Left lung (tissue), 14 donors: ENCODE measurements at places on chromosomes 11 and 22.
A peak's percentile ranks its signal among the peaks of the same experiment; 100 is the strongest.

GRCh38 chr11:31259797-31260196, 109.7 kb downstream of the DCDC1 start:
- DNase-seq: no peak

DNA sequence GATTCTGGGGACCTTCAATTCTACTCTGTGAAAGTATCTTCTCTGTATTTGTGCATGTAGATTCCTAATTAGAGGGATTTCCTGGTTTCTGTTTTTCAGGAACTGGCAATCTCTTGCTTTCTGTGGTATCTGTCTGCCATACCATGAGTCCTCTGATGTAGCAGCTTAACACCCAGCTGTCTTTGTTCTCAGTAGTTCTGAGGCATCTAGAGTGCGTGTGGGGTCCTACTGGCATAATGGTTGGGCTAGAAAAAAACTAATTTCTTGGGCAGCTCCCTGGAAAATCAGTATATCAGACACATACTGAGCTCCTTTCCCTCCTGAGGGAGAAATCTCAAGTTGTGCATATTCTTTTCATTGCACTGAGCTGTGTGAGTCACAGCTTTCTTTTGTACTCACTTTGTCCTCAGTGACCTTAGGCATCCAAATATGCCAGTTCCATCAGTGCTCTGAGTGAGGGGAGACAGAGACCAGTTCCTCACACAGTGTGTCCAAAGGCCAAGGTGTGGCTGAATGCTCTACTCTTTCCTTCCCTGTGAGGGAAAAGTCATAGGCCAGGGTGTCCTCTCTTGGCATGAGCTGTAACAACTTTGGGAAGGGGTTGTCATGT, 35.5 kb upstream of the SLC22A24 start:
- no peak for DNase-seq

DNA sequence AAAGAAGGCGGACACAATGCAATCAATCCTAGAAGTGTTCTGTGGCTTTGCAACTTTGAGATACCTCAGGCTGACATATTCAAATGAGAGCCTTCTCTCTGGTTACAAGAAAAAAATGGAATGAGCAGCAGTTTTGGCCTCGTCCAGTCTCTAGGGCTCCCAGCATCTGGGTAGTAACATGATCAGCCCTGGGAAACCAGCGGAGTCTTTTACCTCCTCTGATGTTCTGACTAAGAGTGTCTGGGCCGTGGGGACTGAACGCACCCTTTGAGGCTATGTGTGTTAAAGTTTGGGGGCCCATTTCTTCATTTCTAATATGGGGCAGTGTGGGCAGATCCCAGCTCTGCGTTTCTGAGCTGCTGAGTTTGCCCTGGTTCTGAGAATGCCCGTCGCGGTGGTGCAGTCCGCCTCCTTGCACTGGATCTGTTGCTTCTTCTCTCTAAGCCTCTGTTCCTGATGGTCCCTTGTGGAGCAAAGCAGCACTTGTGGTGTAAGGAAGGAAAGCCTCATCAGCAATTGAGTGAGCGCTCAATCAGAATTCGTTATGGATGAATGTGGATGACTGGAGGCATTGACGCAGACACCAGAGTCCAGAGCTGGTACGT, 8.1 kb downstream of the PARVB start:
- no peak for DNase-seq

DNA sequence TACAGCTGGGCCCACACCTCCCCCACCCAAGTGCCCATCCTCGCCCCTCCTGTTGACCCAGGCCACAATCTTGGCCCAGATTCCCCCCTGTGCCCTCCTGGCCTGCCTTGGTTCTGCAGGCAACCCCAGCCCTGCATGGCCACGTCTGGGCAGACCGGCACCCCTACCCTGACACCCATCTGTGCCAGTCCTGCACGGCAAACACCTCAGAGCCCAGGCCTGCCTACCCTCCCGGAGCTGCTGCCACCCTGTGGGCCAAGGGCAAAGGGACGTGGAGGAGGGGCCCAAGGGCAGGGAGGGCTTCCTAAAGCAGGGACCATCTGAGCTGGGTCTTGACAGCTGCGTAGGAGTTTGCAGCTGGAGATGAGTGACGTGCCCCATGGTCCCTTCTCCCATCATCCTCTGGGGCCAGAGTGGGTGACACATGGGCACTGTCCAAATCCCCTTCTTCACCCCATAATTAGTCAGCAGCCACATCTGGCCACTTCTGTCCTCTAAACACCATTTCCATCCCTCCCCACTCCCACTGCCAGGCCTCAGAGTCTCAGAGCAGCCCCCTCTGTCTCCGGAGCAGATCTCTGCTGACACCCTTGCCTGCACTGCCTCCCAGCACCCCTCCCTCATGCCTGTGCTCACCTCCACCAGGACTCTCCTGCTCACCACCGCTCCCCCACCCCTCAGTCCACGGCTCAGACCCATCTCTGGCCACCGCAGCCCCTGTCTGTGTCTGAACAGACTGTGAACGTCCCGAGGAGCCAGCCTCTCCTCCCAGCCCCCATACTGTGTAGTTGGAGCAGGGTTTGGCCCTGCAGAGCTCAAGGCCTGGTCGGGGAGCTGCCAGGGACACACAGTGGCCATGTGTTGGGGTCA, 35.6 kb upstream of the PPARA start:
- DNase-seq: no peak

DNA sequence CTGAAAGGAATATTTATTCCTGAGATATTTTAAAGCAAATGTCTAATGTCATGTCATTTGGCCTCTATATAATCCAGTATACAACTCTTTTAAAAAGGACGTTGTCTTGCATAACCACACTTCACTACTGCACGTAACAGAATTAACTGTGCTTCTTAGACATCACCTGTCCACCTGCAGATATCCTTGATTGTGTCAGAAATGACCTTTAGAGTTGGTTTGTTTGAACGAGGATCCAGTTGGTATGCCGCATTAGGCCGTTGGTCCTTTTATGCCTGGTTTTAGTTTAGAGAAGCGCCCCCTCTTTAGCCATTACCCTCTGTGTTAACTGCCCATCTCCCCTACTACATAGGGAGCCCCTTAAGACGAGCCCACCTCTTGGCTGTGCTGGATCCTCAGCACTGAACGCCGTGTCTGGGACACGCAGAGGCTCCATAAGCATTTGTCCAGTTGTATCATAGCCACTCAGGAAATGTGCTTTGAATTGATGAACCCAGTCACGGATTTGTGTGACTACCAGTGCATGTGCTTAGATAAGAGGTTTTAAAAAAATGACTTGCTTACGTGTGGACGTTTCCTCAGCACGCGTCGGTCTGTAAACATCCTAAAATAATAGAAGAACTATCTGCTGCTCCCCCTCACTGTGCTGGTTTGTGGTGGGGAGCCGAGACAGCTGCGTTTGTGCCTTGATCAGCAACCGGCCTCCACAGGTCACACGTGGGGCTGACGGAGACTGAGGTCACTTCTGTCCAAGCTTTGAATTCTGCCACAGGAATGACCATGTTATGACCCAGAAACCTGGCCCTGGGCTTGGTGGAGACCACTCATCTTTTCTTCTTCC, 4.0 kb downstream of the MICAL2 start:
- DNase-seq: no peak

- DNase-seq: no peak
Observed at GRCh38 chr11:31702966-31703365, 108.2 kb downstream of the PAX6 start.

DNA sequence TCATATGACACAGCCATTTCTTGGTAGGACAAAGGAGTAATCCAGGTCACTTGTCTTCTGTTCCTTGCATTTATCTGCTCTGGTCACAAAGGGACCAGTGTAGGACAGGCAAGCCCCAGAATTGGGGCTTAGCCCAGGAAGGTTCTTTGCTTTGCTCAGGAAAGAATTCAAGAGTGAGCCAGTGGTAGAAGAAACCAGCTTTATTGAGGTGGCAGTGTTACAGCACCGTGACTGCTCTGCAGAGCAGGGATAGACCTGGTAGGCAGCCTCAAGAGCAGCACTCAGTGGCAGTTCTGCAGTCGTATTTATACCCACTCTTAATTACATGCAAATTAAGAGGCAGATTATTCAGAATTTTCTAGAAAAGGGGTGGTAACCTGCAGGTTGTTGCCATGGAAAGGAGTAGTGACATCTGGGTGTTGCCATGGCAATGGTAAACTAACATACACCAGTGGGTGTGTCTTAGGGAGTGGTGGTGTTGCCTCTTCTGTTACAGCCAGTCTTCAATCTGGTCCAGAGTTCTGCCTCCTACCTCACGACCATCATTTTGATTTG, 84.9 kb upstream of the RAB1B start:
- no peak for DNase-seq

- no peak for DNase-seq
Observed at GRCh38 chr11:64568041-64568571, 22.9 kb upstream of the SLC22A12 start.

DNA sequence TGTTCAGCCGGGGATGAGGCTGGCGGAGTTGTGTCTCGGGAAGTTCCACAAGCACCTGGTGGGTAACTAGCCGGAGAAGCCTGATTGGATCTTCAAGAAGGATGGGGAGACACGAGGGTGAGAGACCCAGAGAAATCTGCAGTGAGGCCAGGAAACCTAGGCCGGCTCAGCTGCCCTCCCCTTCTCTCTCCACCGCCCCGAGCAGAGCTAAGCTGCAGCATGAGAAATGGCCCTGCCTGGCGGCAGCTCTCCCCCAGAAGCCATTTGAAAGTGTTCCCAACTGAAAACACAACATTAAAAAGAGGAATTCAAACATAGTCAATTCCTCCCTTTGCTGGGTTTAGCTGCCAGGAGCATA, 77.8 kb upstream of the SHISAL1 start:
- peak; percentile 22 for DNase-seq

GRCh38 chr22:41459431-41459830, 9.1 kb downstream of the PHF5A start:
- no peak for DNase-seq

- no peak for DNase-seq
Observed at GRCh38 chr22:49422701-49423100, 405.0 kb downstream of the BRD1 start.

DNA sequence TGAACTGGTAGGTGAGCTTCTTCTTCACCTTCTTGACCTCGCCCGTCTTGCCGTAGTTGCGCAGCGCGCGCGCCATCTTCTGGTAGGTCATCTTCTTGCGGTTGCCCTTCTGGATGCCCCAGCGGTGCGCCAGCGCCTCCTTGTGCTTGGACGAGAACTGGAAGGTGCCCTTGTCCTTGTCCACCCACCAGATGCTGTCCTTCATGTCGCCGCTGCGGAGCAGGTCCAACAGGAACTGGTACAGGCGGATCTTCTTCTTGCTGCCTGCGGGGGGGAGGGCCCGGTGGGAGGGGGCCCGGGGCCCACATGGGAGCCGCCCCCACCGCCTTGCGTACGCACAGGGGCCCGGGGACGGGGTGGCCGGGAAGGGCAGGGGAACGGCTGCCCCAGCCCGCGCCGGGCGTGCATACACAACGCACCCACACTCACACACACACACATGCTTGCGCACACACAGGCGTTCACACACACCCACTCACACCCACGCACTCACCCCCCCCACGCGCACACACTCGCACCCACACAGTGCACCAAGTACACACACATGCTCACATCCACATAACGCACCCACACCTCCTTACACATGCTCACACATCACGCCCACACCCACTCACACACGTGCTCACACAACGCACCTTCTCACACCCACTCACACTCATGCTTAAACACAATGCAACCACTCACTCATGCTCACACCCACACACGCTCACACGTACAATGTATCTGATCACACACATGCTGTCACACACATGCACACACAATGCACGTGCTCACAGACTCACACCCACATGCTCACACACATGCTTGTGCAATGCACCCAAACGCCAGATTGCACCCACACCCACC, 3.0 kb upstream of the MYBPC3 start:
- DNase-seq: peak; percentile 92

DNA sequence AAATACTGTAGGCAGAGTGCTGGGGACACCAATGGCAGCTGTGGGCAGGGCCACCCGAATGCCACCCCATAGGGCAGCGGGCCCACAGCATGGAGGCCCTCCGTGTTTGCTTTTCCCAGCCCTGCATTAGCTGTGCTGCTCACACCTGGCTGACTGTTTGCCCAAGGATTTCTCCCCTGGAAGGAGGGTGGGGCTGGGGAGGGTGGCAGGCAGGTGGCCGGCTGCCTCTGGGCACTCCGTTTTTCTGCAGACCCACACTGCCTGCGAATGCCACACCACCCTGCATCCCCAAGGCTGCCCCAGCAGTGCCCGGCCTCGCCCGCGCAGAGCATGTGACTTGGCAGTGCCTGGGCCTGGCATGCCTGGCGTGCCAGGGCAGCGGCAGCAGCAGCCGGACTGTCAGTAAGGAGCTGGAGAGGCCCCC, 19.6 kb downstream of the DAGLA start:
- no peak for DNase-seq
